Bladder microvascular endothelial cell (primary cell): ENCODE measurements at places on chromosomes 3 and 15. TPM values are rescaled to one million over a fixed set of nuclear protein-coding genes. Genes with fewer than 3 reads are reported as not detected.

The GATA2 gene
- total RNA-seq, result 10.4 and 12.6 TPM in 2 replicates

The ATP13A5 gene
- total RNA-seq, result not detected in 2 replicates

The TYRO3 gene
- total RNA-seq, result 6.8 and 7.0 TPM in 2 replicates

The EFL1 gene
- total RNA-seq, result 17.3 and 33.0 TPM in 2 replicates

The HHLA2 gene
- not detected in 2 replicates for total RNA-seq

The RTP3 gene
- not detected in 2 replicates for total RNA-seq

The SKIL gene
- 33.2 and 117 TPM in 2 replicates for total RNA-seq

The MAN2C1 gene
- 92.8 and 163 TPM in 2 replicates for total RNA-seq

The P2RY12 gene
- total RNA-seq, result not detected in 2 replicates

The LTK gene
- total RNA-seq, result under 0.01 and 0.06 TPM in 2 replicates

The SPESP1 gene
- 1.1 and 2.8 TPM in 2 replicates for total RNA-seq

The FGD5 gene
- 94.1 and 141 TPM in 2 replicates for total RNA-seq

The XCR1 gene
- not detected in 2 replicates for total RNA-seq

The GOLGA6A gene
- not detected in 2 replicates for total RNA-seq

The NPTN gene
- 48.7 and 118 TPM in 2 replicates for total RNA-seq

The WDR73 gene
- total RNA-seq, result 12.6 and 25.7 TPM in 2 replicates

The TM4SF18 gene
- total RNA-seq, result 248 and 498 TPM in 2 replicates

The LIPH gene
- total RNA-seq, result 0.19 TPM in 1 of 2 replicates, not detected in the other

The B3GNT5 gene
- total RNA-seq, result 11.0 and 32.7 TPM in 2 replicates

The RCN2 gene
- 30.8 and 60.4 TPM in 2 replicates for total RNA-seq

The PLA2G4E gene
- total RNA-seq, result not detected in 2 replicates

The FBXW12 gene
- not detected in 2 replicates for total RNA-seq

The KIF23 gene
- 29.3 and 31.5 TPM in 2 replicates for total RNA-seq

The EHHADH gene
- total RNA-seq, result 3.6 and 4.3 TPM in 2 replicates

The KCNMB2 gene
- total RNA-seq, result not detected in 2 replicates

The TRANK1 gene
- 7.0 and 12.0 TPM in 2 replicates for total RNA-seq

The BFSP2 gene
- not detected in 2 replicates for total RNA-seq

The PPCDC gene
- total RNA-seq, result 12.0 and 12.3 TPM in 2 replicates

The SLC28A1 gene
- total RNA-seq, result not detected in 2 replicates

The ZCWPW2 gene
- 0.13 TPM in 1 of 2 replicates, not detected in the other for total RNA-seq

The TGFBR2 gene
- total RNA-seq, result 338 and 456 TPM in 2 replicates

The PAQR5 gene
- under 0.01 and 0.06 TPM in 2 replicates for total RNA-seq

The IL17RE gene
- 0.19 and 0.49 TPM in 2 replicates for total RNA-seq

The GNAT1 gene
- total RNA-seq, result not detected in 2 replicates

The EPHB1 gene
- total RNA-seq, result 1.5 and 14.5 TPM in 2 replicates

The CPLX3 gene
- total RNA-seq, result not detected in 2 replicates

The TRIM42 gene
- total RNA-seq, result not detected in 2 replicates

The HAPLN3 gene
- 14.7 and 115 TPM in 2 replicates for total RNA-seq

The TJP1 gene
- 67.2 and 149 TPM in 2 replicates for total RNA-seq

The SAMD7 gene
- total RNA-seq, result not detected in 2 replicates

The PRR20G gene
- total RNA-seq, result not detected in 2 replicates

The RBMS3 gene
- total RNA-seq, result 24.9 and 29.1 TPM in 2 replicates

The TTLL13 gene
- total RNA-seq, result 0.06 TPM in 1 of 2 replicates, not detected in the other

The TARS3 gene
- 5.2 and 10.6 TPM in 2 replicates for total RNA-seq

The SNAPC5 gene
- total RNA-seq, result 18.1 and 31.6 TPM in 2 replicates

The SH2D7 gene
- total RNA-seq, result not detected in 2 replicates

The OR5K2 gene
- not detected in 2 replicates for total RNA-seq

The LRRIQ4 gene
- not detected in 2 replicates for total RNA-seq

The VWA5B2 gene
- 0.13 TPM in 1 of 2 replicates, not detected in the other for total RNA-seq
